ENCODE measurements at places on chromosomes 13 and 19.

DNA sequence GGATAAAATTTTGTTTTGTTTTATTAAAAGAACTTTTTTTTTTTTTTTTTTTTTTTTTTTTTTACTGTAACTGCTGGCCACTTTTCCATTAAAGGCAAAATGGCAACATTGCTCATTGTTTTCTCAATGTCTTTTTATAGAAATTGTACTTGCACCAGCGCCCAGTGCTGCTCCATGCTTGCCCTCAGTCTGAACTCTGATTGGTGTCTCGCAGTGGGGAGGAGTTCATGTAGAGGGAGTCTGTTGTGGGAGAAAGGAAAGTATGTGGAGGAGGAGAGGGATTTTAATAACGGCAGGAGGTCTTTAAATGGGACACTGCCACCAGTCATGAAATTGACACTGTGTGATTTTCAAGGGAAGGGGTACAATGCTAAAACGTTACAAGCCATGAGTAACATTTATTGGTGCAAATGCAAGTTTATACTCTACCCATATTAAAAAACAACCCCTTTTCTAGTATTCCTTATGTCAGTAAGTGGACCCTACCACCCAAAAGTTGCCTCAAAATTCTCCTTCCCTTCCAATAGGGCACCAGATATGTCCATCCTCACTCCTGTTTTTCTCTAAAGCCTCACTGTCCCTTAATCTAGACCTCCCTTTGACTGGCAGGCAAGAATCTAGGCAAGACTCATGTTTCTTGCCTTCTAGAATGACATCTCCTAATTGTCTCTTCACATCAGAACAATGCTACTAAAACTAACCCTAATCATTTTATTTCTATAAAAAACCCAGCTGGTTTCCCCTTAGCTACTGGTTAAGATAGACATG lies 3.2 kb downstream of the RASL11A start:
- DNase-seq: no peak

- no peak for DNase-seq
Observed at GRCh38 chr19:3808420-3809143, 22.4 kb upstream of the MATK start.

DNA sequence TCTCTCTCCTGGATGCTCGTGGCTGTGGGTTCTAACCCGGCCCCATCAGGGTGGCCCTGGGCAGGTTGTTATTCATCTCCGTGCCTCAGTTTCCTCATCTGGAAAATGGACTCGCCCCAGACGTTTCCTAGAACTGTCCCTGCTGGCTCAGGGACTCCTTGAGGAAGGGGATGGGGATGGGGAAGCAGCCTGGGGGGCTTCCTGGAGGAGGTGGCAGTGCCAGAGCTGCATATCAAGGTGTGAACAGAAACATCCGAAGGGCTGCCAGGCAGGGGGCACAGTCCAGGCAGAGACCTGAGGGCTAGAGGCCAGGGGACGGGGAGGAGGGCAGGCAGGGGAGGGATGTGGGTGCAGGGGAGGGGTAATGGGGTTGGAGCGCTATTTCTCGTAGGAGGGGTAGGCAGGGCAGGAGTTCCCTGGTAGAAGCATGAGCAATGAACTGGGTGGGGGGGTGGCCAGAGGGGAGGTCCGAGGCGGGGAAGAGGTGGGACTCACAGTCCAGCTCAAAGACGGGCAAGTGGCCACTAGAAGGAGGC lies 3.6 kb upstream of the ELANE start:
- DNase-seq: no peak

DNA sequence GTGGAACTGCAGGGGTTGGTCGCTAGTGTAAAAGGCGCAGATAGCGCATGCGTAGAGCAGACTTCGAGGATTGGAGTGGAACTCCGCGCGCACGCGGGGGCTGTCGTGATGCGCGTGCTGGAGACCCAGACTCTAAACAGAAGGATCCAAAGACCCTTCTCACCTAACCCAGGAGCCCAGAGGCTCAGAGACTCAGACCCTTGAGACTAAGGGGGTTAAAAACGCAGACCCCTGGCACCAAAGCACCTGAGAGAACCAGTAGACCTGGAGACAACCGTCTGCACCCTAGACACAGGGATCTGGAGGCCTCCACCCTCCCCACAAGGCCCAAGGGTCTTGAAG lies 567 bp upstream of the CTU1 start:
- no peak for DNase-seq

- no peak for DNase-seq
Observed at GRCh38 chr13:105984236-105984635, 551.2 kb downstream of the EFNB2 start.

- DNase-seq: no peak
Observed at GRCh38 chr19:34409189-34410164, 5.3 kb downstream of the PDCD2L start.

GRCh38 chr13:94061301-94061700 lies 418.2 kb downstream of the DCT start:
- DNase-seq: no peak

DNA sequence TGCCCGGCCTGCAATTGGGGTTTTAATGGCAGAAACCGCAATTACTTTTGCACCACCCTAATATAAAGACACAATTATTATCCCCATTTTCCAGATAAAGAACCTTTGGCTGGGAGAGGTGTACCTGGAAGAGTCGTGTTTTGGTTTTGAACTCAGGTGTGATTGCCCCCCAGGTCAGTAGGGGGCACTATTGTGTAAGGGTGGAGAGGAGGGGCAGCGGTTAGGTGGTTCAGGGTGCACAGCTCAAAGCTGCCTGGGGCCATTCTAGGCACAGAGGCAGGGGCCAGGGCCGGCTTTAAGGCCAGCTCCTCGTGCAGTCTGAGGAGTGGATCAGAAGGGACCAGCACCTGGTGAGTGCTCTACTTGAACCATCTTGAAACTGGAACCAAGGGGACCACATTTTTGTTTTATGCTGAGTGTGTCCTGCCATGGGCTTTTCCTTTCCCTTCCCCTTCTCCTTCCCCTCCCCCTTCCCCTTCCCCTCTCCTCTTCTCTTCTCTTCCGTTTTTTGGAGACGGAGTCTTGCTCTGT lies 5.8 kb upstream of the FCGRT start:
- peak; percentile 74 for DNase-seq

DNA sequence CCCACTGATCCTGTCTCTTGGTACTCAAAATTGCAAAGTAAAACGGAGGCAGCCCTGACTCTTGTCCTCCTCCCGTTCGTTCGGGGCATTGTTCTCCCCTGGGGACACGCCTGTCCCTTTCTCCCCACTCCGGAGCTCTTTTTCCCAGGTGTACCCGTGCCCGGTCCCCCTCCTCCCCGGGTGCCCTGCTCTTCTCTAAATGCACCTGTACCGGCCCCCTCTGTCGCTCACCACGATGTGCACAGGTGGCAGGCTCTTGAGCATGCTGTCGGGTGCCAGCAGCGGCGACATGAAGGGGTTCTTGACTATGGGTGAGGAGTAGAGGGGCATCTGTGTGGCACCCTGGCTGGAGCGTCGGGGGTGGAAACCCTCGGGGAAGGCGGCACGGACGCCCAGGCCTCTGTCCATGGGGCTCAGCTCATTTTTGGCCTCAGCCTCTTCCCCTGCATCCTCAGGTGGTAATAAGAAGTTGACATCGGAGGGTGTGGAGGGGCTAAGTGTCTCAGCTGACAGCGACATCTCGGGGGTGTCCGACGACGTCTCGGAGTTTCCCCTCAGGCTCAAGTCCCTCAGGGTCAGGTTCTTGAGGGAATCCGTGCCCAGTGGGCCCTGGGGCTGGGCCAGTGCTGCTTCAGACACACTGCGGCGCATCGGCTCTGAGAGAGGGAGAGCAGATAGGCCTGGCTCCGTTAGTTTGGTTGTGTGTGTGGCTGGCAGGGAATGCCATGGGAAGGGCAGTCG lies 12.4 kb upstream of the CNFN start:
- no peak for DNase-seq

DNA sequence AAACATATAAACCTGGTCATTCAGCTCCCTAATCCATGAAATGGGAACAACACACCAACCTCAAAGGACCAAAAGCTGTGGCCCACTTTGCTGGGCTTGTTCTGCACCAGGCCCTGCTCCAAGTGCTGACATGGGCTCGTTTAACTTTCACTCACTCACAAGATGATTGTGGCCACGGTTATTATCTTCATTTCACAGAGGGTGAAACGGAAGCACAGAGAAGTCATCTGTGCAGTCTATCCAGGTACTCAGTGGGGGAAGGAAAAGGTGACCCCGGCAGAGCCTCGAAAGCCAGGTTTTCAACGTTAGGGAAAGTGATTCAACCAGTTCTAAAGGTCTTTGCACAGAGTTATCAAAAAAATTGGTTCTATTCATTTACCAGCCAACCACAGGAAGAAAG lies 68.0 kb downstream of the CRYL1 start:
- no peak for DNase-seq

DNA sequence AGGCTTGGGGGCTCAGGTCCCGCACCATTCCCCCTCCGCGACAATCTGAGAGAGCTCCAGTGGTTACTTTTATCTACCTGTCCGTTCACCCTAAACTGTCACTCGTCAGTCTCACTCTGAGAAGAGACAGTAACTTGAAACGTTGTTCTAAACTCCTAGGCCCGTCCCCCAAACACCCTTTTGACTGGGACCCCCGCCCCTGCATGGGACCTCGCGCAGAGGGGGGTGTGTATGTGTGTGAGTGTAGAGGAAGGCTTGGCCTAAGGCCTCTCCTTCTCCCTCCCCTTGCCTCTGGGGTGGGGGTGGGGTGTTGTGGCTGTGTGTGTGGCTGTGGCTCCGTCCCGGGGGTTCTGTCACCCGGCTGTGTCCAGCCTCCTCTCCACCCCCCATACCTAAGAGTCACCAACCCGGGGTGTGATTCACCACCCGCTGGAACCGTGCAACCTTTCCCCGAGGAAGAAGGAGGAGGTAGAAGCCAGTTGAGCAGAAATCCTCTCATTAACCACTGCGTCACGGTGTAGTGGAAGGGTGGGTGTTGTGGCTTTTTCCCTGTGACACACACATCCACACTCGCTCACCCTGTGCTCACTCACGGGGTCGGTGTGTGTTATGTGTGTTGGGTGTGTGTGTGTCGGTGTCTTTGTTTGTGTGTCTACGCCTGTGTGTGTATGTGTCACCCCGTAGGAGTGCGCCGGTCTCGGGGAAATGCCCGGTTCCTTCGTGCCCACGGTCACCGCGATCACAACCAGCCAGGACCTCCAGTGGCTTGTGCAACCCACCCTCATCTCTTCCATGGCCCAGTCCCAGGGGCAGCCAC lies 2.4 kb downstream of the FOSB start:
- no peak for DNase-seq

GRCh38 chr13:112616586-112617362 lies 28.8 kb upstream of the TUBGCP3 start:
- DNase-seq: no peak

Measured in stimulated activated CD4-positive, alpha-beta T cell treated with anti-CD3 and anti-CD28 coated beads, Interleukin-12 subunit alpha, Interleukin-12 subunit beta, amount 100 ng/mL, for 24 hours (primary cell).